ENCODE measurements at places on chromosomes 7 and 10. TPM values are rescaled to one million over a fixed set of nuclear protein-coding genes. Genes with fewer than 3 reads are reported as not detected.

The PAPOLB gene
- 0.05 TPM for total RNA-seq

The PNLIPRP3 gene
- total RNA-seq, result 0.56 TPM

The HOXA13 gene
- 0.26 TPM for total RNA-seq

The PLCE1 gene
- total RNA-seq, result 19.9 TPM

The MYOZ1 gene
- 4.7 TPM for total RNA-seq

The GPR15LG gene
- total RNA-seq, result not detected

The NODAL gene
- not detected for total RNA-seq

The OR2A12 gene
- total RNA-seq, result not detected

The HOXA1 gene
- total RNA-seq, result 5.5 TPM

The ZNF862 gene
- 16.3 TPM for total RNA-seq

The ACTA2 gene
- 1,010 TPM for total RNA-seq

The STEAP1B gene
- 0.99 TPM for total RNA-seq

The C1QL3 gene
- total RNA-seq, result not detected

The PTPRE gene
- 4.6 TPM for total RNA-seq
